NCI-H510A (cell line): ENCODE measurements at places on chromosomes 3 and 15.

DNA sequence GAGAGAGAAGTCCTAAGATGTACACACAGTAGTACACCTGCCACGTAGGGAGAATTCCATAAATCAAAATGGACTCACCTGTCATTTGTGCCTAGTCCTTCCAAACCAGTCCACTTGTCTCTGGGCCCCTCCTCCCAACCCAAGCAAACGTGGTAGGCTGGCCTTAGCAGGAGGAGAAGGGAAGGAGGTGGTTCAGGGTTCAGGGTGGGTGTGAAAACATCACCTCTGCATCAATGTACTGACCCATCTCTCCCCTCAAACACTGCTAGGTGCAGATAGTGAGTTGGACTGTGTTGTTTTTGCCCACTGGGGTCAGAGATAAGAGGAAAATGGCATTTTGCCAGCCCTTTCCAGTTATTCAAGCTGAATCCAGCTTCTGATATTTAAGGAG lies 99.3 kb downstream of the MME start:
- no peak for DNase-seq

DNA sequence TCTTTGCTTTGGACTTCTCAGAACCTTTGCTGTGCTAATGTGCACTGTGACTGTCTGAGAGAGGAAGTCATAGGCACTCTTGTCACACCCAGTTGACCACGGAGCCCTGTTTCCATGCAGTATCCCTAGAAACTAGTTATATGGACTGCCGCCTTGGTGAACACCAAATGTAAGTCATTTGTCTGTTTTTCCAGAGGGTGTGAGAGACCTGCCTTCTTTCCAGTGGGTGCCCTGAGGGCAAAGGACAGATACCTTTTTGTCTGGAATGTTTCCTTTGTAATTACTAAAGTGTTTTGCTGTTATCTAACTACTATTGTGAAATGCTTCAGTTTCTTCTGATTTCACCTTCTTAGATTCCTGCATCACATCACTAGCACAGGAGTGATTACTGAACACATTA lies 91.8 kb downstream of the LARS2 start:
- no peak for DNase-seq

DNA sequence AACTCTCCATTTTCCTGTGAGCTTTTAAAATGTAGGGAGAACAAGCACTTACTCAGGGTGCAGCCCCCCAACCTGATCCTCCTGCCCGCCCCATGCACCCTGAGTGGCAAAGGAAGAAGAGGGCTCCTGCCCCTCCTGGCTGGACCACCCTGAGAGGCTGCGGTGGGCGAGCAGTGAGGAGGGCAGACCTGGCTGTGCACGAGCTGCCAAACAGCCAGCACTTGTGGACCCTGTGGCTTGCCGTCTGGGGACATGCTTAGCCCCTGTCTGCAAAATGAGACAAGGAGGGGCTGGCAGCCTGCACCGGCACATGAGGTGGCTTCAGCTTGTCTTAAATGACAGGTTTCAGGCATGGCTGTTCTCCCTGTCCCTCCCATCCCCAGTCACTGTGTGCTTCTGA lies 18.6 kb downstream of the ATP10A start:
- no peak for DNase-seq

- DNase-seq: no peak
Observed at GRCh38 chr15:27244047-27244446, 273.1 kb downstream of the GABRG3 start.

GRCh38 chr3:17639765-17640164 lies 102.7 kb downstream of the TBC1D5 start:
- peak; percentile 7 for DNase-seq

DNA sequence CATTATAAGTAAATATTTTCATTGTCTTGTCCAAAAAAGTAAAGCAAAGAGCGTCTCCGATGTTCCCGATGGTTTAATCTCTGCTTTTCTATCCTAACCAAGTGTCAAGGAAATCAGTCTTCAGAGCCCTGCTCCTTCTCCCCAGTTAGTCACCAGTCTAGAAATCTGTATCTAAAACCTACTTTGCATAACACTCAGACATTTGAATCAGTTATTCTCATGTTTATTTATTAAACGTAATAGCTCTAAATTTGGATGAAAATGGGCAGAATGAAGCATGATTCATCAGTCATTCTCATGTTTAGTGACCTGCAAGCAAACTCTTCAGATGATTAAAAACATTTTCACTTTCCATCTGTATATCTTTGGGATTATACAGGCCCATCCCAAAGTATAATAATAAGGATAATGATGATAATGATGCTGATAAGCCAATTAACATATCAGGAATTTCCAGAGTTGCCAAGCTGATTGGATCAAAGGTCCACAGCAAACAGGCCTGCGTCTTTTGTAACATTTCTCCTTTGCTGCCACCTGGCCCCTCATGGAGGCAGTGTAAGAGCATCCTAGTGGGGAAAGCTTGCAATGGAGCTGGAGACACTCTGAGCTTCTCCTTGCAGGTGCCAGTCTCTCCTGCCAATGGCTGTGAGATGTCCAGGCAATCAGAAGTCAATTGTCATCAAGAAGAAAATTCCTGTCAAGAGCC lies 273.9 kb downstream of the IGSF11 start:
- DNase-seq: peak; percentile 16

DNA sequence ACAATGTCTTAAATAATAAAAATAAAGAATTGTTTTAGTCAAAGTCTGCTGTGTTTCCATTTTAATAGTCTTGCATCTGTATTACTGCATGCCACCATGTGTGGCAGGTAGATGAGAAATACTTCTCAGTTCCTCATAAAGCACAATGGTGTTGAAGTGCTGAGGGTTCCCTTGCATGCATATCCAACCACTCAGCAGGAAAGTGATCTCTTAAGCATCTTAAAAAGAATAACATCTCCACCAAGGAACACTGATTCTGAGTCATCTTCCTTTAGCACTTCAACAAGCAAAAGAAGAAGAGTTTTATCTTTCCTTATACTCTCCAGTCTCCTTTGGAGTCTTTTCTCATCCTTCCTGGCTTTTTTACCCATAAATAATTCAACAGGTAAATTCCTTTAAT lies 602.0 kb downstream of the TBL1XR1 start:
- DNase-seq: no peak

GRCh38 chr3:42130329-42131070 lies 39.3 kb downstream of the TRAK1 start:
- DNase-seq: no peak

DNA sequence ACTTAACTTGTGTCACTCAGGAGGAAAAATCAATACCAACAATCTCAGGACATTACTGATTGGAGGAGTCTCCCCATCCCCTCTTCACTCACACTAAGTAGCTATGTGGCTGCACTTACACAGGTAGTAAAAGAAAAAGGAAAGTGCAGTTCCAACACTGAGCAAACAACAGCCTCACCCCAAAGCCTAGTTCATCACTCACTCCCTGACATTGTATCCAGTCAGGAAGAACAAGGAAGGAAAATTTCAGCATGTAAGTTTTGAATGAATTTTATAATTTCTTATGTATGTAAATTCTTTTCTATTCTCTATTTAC lies 273.4 kb downstream of the IGSF11 start:
- DNase-seq: no peak

DNA sequence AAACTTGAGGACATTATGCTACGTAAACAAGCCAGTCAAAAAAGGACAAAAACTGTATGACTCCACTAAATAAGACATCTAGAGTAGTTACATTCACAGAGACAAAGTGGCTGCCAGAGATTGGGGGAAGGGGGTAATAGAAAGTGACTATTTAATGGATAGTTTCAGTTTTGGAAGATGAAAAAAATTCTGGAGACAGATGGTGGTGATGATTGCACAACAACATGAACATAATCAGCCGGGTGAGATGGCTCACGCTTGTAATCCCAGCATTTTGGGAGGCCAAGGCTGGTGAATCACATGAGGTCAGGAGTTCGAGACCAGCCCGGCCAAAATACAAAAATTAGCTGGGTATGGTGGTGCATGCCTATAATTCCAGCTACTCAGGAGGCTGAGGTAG lies 40.6 kb downstream of the DPP8 start:
- DNase-seq: no peak

GRCh38 chr3:153552887-153553604 lies 391.0 kb downstream of the RAP2B start:
- DNase-seq: no peak

- no peak for DNase-seq
Observed at GRCh38 chr15:89790661-89791060, 14.5 kb downstream of the MESP2 start.

DNA sequence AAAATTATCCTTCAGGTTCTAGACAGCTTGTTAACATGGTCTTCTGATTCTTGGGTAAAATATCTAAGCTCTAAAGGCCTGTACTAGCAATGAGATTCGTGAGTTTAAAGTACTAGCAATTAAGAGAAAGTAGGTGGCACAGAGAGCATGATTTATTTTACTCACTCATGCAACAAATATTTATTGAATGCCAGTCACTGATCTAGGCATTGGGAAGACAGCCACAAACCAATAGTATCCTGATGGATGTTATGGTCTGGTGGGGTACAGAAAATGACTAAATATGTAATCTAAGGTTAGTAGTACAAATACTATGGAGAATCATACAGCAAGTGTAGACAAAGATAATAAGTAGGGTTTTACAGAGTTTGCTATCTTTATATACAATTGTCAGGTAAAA lies 751.3 kb downstream of the ZNF385D start:
- no peak for DNase-seq

- DNase-seq: no peak
Observed at GRCh38 chr3:58833491-58833890, 166.9 kb upstream of the FAM3D start.

DNA sequence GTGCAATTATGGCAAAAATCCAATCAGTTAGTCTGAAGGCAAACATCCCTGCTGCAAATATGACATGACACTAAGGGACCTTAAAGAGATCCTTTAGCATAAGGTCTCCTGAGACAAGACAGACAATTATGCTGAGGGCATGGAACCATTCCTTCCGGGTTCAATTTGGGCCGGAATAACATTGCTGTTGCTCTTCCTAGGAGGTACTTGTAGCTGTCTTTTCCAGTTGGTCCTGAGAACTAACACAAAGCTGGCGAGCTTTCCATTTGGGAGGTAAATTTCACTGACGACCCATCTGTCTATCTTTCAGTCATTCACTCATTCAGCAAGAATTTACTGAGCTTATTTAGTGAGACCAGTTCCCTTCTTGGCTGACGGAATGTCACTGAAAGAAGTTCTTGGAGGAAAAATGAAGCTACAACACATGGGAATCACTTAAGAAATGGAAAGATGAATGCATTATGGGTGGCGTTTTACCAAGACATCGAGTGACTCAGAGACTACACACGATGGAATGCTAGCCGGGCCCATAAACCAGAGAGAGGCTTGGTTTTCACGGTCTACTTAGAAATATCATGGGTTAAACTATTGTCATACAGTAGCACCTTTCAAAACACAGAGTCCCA lies 215.5 kb downstream of the PDZRN3 start:
- DNase-seq: no peak

DNA sequence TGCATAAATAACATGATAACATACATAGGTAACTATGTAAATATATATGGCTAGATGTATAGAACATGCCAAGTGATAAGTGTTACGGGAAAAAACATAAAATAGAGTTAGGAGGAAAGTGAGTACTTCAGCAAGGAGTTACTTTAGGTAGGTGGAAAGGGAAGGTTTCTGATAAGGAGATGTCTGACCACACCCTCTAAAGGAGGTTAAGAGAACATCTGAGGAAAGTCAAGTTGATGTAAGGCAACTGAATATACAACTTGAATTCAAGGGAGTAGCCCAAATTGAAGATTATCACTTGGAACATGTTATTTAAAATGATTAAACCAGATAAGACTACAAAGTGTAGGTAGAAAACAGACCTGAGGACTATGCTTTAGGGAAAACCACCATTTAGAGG lies 13.8 kb downstream of the PIERCE2 start:
- DNase-seq: no peak

- DNase-seq: peak; percentile 32
Observed at GRCh38 chr3:32045091-32045915, 61.1 kb upstream of the GPD1L start.

- no peak for DNase-seq
Observed at GRCh38 chr3:191366675-191367074, 36.3 kb upstream of the UTS2B start.

DNA sequence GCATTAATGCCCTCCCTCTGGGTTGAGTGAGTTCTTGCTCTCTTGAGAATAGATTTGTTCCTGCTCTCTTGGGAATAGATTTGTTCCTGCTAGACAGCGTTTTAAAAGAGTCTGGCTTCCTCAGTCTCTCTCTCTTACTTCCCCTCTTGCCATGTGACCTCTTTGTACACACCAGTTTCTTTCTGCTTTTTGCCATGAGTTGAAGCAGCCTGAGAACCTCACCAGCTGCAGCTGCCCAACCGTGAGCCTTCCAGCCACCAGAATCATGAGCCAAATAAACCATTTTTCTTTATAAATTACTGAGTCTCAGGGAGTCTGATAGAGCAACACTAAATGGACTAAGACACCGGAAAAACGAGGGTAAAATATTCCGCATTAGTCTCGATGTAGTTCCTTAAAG lies 253.6 kb downstream of the CNTN6 start:
- no peak for DNase-seq

DNA sequence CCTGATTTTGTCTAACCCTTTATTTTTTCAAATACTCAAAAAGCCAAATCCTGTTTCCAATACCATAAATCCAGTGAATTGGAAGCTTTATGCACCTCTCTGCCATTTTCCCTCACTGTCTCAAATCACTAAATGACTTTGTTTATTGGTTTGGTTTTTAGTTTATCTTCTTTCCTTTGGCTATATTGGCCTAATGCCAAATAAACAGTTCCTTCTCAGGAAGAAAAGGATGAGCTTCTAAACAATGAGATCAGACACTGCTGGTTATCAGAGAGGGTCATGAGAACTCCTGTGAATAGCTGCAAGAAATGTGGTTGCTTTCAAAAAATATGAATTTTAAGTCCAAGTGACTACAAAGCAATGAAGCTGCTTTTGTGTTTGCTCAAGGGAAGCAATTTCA lies 359.9 kb downstream of the MECOM start:
- no peak for DNase-seq

GRCh38 chr15:83830381-83830780 lies 176.5 kb downstream of the ADAMTSL3 start:
- no peak for DNase-seq

DNA sequence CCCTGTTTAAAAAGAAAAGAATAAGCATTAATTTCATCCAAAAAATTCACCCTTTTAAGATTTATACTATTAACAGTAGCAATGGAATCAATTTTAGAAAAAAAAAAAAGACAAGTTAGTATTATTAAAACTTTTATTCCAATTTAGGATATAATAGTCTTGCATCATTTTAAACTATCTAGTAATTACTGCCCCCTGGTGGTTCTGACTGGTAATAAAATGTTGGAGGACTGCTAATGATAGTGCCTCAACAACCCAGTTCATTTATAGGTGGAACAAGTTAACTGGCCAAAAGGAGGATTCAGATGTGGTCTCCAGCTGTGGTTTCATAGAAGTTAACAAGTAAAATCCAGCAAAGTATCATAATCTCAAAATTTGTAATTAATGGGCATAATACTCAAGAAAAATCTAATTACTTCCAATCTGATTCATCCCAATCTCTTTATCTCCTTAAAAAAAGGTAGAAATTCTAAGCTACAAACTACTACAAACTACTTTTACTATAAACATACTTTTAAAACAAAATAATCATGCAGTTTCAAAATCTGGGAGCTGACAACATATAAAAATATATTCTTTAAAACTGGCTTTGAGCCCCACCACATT lies 30.7 kb upstream of the WDR49 start:
- peak; percentile 4 for DNase-seq
